NCI-H1092 treated with DMSO at 0.1 percent for 48 hours (cell line): ENCODE measurements at places on chromosomes 7 and 10.

GRCh38 chr10:30365278-30365677, 16.2 kb upstream of the MTPAP start:
- DNase-seq = no peak

DNA sequence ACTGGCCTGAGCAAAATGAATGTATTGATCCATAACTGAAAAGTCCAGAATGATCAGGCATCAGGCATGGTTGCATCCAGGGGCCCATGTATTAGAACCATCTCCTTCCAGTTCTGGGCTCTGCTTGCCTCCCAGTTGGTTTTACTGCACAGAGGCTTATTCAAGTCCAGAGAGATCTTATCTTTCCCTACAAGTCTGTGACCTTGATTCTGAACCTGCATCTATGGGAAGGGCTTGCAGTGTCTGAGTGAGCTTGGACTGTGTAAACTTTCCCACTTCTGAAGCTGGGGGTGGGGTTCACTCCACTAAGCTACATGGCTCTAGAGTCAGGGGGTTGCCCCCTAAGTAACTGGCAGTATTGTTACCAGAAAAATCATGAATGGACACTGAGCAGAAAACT, 136.2 kb downstream of the TCF7L2 start:
- no peak for DNase-seq

GRCh38 chr7:139777948-139778841, at the start of gene HIPK2:
Gene HIPK2 (minus strand): TSS chr7:139777998. CDS start chr7:139777623, 375 bp downstream.
- DNase-seq = peak; percentile 66

- no peak for DNase-seq
These were observed 105.9 kb upstream of the ANLN start for GRCh38 chr7:36283711-36284130.

GRCh38 chr10:12594448-12594944, 245.1 kb downstream of the CAMK1D start:
- no peak for DNase-seq
